ENCODE measurements at places on chromosomes 1 and 21. TPM values are rescaled to one million over a fixed set of nuclear protein-coding genes. Genes with fewer than 3 reads are reported as not detected.

Gene MYBPH
- total RNA-seq, result not detected

Gene STIL
- 26.2 TPM for total RNA-seq

Gene NHLH1
- not detected for total RNA-seq

Gene MYOC
- total RNA-seq, result not detected

Gene MFSD2A
- total RNA-seq, result 12.1 TPM

Gene TSPEAR
- 3.2 TPM for total RNA-seq

Gene FAM229A
- 3.7 TPM for total RNA-seq

Gene SYTL1
- total RNA-seq, result 26.8 TPM

Gene CD53
- not detected for total RNA-seq

Gene PTAFR
- total RNA-seq, result 3.9 TPM

DNA sequence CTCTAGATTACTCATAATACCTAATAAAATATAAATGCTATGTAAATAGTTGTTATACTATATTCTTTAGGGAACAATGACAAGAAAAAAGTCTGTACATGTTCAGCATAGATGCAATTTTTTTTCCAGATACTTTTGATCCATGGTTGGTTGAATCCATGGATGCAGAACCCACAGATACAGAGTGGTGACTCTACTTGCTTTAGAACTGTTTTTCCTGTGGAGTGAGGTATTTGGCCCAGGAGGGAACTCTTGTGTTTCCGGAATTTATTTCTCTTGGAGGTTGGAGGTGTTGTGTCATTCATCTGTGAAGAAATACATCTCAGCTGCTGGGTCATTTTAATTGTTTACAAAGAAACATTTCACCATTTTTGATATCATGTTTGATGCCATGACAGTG lies 28.7 kb downstream of the TMEM200B start:
- H3K27ac ChIP-seq, result peak overlapping the region; percentile 57
- H3K4me1 ChIP-seq, result peaks cover 21% of the 10 kb centered on the region
- DNase-seq, result peak; percentile 51
- H3K36me3 ChIP-seq, result no peaks in the 10 kb centered on the region

DNA sequence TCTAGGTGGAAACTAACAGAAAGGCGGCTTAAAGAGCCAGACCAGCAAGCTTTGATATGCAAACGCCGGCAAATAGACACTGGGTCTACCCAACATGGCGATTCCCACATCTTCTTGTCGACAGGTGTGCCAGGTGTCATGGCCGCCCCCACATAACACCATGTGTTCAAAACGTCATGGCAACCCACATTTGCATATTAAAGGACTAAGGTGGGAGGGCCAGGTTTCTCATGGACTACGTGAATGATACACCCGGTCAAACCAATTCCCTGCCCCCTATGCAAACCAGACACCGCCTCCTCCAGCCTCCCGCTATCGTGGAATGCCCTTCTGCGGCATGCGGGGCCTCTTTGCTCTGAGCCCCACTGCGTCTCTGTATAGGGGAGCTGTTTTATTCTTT lies 41.3 kb downstream of the ICOSLG start:
- H3K27me3 ChIP-seq, result no peaks in the 10 kb centered on the region
- no peak overlapping the region for H3K27ac ChIP-seq
- DNase-seq, result peak; percentile 0
- no peak overlapping the region for H3K4me3 ChIP-seq

DNA sequence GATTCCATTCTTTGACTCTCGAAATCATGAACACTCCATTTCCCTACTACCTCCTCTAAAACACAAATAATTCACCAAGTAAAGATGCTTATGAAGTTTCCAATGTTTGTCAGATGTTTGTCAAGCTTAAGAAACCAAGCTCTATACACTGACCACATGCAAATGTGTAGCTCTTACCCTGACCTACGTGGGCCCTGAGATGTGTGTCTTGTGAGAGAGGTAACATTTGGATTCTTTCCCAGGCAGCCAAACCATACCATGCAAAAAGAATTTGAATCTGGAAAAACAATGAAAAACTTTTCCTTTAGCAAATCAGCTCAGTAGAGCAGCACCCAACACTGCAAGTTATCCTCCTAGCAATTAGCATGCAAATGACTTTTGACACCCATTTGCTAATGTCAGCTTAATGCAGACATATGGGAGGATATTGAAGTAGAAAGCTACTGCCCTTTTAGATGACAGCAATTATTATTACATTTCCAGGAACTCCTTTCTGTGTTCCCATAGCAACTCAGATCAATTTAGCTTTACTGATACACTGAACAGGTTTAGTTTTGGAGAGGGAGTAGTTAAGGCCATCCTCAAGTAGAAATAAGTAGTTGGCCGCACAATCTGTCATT lies 83.2 kb upstream of the RGS4 start:
- H3K27ac ChIP-seq, result peak overlapping the region; percentile 75
- no peak for DNase-seq
- H3K4me1 ChIP-seq, result peaks cover 30% of the 10 kb centered on the region
- no peaks in the 10 kb centered on the region for H3K36me3 ChIP-seq

DNA sequence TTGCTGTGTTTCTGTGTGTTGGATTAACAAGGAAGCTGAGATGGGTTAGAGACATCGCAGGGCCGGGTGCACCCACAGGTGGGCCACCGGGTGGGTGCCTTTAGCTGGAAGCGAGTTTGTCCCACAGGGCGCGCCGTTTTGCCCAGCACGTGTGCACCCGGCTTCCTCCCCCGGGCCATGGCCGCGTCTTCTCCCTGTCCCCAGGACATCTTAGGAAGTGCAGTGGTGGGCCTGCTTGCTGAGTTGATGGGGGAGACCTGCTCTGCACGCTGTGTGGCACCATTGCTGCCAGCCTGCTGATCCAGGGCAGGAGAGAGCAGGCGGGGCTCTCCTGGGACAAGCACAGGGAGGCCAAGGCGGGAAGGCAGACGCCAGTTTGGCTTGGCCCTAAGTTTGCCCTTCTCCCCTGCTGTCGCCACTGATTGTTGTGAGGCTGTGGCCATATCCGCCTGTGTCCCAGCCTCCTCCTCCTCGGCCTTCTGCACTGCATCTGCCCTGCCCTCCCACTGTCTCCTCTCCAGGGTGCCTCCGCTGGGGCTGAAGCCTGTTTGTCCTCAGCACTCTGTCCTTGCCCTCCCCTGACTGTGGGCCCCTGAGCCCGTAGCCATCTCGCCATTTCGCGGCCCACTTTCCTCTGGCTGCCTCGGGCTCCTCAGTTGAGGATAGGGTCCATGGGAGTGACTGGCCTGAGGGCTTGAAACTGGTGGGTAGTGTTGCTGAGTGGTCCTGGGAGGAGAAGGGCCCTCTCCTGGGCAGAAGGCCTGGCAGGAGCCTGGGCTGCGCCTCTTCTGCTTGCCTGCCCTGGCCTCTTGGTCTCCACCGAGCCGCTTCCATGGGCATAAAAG lies 47.6 kb downstream of the PKNOX1 start:
- no peaks in the 10 kb centered on the region for H3K4me1 ChIP-seq
- H3K27ac ChIP-seq, result no peak overlapping the region
- no peaks in the 10 kb centered on the region for H3K27me3 ChIP-seq
- H3K4me3 ChIP-seq, result no peak overlapping the region
- H3K36me3 ChIP-seq, result peaks cover 12% of the 10 kb centered on the region

DNA sequence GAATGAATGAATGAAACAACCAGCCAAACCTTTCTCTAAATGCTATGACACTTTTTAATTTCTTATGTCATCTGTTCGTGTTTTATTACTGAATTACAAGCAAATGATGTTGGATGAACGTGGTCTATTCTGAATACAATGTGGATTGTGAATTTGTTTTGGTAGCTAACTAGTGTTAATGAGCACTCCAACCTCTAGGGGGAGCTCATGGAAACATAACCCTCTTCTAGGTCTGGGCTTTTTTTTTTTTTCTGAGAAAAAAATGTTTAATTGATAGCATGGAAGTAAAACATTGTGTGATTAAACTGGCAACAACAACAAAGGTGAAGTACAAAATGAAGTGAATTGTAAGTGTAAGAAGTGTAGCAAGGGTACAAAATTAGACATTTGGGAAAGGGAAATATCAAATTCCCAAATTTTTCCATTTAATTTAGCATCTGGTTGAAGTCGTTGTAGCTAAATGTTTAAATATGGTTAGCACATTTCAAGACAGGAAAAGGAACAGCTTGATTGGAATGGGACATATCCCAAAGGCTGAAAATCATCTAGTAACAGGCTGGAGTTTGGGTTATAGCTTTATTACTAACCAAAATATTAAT lies 42.6 kb upstream of the PTGS2 start:
- H3K4me3 ChIP-seq, result no peak overlapping the region
- H3K4me1 ChIP-seq, result no peaks in the 10 kb centered on the region
- no peak overlapping the region for H3K27ac ChIP-seq
- H3K36me3 ChIP-seq, result no peaks in the 10 kb centered on the region
- DNase-seq, result peak; percentile 57

DNA sequence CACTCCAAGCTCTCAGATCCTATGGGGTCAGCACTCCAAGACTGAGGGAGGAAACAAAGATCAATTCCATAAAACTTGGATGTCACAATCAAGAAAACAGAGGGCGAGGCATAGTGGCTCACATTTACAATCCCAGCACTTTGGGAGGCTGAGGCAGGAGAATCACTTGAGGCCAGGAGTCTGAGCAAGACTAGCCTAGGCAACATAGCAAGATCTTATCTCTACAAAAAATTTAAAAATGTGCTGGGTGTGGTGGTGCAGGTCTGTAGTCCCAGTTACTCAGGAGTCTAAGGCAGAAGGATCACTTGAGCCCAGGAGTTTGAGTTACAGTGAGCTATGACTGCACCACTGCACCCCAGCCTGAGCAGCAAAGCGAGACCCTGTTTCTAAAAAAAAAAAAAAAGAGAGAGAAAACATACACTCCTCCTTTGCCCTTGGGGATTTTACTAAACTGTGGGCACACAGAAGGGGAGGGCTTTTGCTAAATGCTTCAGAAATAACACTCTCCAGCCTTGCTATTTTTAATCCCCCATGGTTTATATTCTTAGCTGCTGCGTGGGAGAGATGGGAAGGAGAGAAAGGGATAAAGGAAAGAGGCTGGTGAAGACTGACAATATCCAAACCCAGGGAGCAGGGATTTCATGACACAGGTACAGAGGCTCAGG lies 18.1 kb downstream of the ARHGEF2 start:
- H3K4me3 ChIP-seq, result no peak overlapping the region
- H3K27ac ChIP-seq, result peak overlapping the region; percentile 93
- DNase-seq, result peak; percentile 22
- H3K4me1 ChIP-seq, result peaks cover 32% of the 10 kb centered on the region

DNA sequence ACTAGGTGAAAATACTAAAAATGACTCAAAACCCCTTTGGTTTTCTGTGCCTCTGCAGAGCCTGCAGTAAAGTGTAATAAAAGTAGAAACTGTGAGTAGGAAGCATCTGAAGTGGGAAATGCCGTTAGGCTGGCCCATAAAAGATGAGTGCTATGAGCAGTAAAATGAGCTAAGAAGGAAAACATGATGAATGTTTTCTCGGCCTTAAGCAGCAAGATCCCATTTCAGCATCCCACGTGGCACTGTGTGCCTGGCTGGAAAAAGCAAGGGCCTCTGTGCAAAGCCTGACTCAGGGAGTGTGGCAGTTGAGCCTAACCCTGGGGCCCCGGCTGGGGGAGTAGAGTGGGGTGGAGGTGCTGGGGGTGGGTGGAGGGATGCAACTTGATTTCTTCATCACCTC lies 109.5 kb downstream of the TBX15 start:
- H3K36me3 ChIP-seq, result no peaks in the 10 kb centered on the region
- no peaks in the 10 kb centered on the region for H3K4me1 ChIP-seq
- H3K27ac ChIP-seq, result no peak overlapping the region
- H3K27me3 ChIP-seq, result peaks cover 10% of the 10 kb centered on the region
- DNase-seq, result no peak

GRCh38 chr1:155967341-155968050 lies 10.9 kb downstream of the ARHGEF2 start:
- H3K27ac ChIP-seq, result no peak overlapping the region
- H3K36me3 ChIP-seq, result peaks cover 49% of the 10 kb centered on the region
- no peaks in the 10 kb centered on the region for H3K27me3 ChIP-seq
- no peak for DNase-seq
- peaks cover 17% of the 10 kb centered on the region for H3K4me1 ChIP-seq
- H3K4me3 ChIP-seq, result no peak overlapping the region

DNA sequence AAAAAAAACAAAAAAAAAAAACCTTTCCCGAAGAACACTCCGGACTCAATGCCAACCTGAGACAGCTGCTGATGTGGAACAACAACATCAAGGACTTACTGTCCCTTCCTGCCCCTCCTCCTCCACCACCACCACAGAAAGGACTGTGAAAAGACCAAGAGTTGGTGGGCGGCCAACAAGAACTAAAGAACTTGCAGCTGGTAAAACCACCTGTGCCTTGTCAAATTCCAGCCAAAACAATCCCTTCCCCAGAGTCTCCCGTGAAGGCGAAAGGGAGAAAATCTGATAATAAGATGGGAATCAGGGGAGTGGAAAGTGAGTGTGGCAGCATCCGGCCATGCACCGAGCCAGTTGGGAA lies 88.9 kb downstream of the PROX1 start:
- H3K36me3 ChIP-seq, result no peaks in the 10 kb centered on the region
- no peak overlapping the region for H3K4me3 ChIP-seq

DNA sequence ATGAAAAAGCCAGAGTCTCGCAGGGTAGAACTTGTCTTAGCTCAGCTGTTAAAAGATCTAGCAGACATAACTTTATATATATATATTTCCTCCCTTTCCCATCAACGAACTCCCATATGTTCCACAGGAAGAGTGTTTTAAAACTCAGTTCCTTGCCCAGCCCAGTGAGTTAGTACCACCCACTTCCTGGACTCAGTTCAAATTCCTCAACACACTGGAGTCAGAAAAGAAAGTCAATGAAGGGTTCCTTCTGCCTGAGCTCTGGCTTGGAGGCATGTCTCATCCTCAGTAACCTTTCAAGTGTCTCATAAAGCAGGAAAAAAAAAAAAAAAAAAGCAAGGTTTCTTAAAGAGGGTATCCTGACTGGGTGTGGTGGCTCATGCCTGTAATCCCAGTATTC lies 15.6 kb downstream of the TPM3 start:
- peak; percentile 40 for DNase-seq
- no peaks in the 10 kb centered on the region for H3K27me3 ChIP-seq
- no peak overlapping the region for H3K27ac ChIP-seq

DNA sequence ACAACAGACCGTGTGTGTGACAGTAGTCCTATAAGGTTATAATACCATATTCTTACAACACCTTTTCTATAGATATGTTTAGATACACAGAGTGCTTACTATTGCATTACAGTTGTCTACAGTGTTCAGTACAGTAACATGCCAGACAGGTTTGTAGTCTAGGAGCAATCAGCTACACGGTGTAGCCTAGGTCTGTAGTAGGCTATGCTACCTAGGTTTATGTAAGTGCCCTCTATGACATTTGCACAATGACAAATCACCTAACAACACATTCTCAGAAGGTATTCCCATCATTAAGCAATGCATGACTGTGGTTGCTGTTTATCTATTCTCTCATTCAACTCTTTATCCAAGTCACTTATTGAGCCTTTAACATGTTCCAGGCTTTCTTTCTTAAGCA lies 1.8 kb upstream of the WLS start:
- H3K27ac ChIP-seq, result no peak overlapping the region
- peaks cover 25% of the 10 kb centered on the region for H3K4me1 ChIP-seq
- H3K4me3 ChIP-seq, result no peak overlapping the region

- no peaks in the 10 kb centered on the region for H3K27me3 ChIP-seq
- H3K4me1 ChIP-seq, result no peaks in the 10 kb centered on the region
- H3K27ac ChIP-seq, result no peak overlapping the region
- peak; percentile 34 for DNase-seq
- no peak overlapping the region for H3K4me3 ChIP-seq
These were observed 8.5 kb upstream of the WDR47 start for GRCh38 chr1:109050228-109050995.

- H3K4me1 ChIP-seq, result peaks cover 54% of the 10 kb centered on the region
- DNase-seq, result peak; percentile 70
- no peaks in the 10 kb centered on the region for H3K27me3 ChIP-seq
- H3K4me3 ChIP-seq, result no peak overlapping the region
- peak overlapping the region; percentile 94 for H3K27ac ChIP-seq
These were observed 498.2 kb upstream of the C1orf87 start for GRCh38 chr1:60571811-60572210.

GRCh38 chr21:37764691-37765090 lies 151.6 kb downstream of the KCNJ6 start:
- no peaks in the 10 kb centered on the region for H3K36me3 ChIP-seq
- no peak overlapping the region for H3K4me3 ChIP-seq
- H3K27ac ChIP-seq, result no peak overlapping the region
- H3K4me1 ChIP-seq, result no peaks in the 10 kb centered on the region

Measured in PC-3 (cell line).